Stimulated activated CD8-positive, alpha-beta memory T cell treated with anti-CD3 and anti-CD28 coated beads, Interleukin-2, amount 100 ng/mL, for 1 hour (primary cell): ENCODE measurements at places on chromosomes 7 and 10.

DNA sequence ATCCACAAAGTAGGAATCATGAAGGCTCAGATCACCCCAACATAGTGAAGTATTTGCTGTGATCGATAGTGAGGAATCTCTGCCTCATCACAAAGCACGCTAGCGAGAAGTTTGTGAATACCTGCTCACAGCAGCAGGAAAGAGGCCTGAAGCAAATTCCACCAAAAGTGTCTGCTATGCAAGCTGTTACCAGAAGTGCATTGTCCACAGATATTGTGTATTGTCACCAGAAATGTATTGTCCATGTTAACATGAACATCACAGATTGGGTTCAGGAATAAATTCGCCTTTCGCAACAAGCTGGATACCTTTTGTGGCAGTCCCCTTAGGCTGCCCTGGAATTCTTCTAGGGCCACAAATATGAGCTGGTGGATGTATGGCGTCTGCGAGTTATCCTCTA, 127.9 kb downstream of the MARCHF5 start:
- no peak for DNase-seq

DNA sequence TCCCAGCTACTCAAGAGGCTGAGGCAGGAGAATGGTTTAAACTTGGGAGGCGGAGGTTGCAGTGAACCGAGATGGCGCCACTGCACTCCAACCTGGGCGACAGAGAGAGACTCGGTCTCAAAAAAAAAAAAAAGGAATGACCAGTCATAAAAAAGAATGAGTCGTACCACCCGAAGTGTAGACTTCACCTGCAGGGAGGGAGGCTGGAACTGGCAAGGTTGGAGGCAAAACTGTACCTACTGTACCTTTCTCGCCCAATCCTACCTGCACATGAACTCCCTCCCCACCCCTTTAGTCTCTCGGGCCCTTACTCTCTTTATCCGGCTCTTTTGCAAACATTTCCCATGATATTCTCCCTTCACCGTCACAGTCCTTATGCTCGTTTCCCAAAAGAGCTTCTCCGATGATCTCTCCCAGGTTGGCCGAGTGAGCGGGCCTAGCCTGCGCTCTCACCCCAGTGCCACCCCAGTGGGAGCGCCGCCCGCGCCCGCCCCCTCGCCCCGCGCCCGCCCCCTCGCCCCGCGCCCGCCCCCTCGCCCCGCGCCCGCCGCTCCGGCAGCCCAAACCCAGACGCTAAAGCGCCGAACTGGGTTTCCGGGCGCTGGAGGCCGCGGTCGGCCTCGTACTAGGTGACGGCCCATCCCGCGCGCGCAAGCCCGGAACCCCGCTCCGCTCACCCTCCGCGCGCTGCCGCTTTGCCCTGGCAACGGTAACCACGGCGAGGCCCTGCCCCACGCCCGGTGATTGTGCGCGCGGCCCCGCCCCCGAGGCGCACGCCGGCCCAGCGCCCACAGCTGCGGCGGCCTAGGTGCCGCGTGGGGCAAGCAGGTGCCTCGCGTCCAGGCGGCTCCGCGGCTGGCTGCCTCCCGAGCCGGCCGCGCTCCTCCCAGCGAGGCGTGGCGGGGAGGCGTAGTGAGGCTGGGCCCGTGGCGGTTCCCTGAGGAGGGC, at the start of gene SMKR1:
Gene SMKR1 (plus strand): TSS at position 772 of the 948 bp plus-strand sequence. CDS start 294 bp downstream, outside the sequence.
- DNase-seq: peak; percentile 88

GRCh38 chr7:7351156-7351555, 168.8 kb downstream of the C1GALT1 start:
- no peak for DNase-seq

DNA sequence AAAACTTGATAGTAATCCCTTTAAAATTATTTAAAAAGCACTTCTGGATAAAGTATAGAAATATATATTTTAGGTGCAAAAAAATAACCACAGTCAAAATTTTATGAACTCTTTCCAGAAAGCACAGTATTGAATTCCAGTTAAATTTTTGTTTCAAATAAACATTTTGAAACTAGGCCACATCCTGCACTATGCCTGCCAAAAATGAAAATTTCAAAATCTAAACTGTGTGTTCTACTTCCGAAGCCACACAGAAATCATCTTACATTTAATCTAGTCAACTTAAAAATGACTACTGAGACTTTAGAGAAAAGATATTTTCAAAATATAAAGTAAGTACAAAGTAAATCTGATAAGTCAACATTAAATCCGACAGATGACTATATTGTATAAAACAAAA, 50.0 kb downstream of the MAGI2 start:
- DNase-seq: no peak

- DNase-seq: no peak
Measured at GRCh38 chr10:43118631-43119415, 19.4 kb upstream of the CSGALNACT2 start.

DNA sequence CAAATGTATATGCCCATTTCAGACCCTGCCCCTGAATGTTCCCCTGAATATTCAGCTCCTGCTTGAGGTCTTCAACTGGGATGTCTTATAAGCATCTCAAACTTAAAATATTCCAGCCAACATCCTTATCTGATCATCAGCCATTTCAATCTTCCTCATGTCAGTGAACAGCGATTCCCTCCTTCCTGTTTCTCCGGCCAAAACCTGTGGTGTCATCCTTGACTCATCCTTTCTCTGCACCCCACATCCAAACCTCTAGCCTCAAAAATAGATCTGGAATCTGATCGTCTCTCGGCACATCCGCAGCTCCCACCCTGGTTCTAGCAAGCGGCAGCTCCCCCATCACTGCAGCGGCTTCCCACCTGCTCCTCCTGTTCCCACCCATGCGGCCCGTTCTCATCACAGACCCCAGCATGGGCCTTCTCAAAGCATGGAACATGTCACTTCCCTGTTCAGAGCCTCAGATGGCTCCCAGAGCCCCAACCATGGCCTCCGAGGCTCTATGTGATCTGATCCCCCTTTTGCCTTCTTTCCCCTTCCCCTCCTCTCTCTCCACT, 165.7 kb downstream of the HECW1 start:
- DNase-seq: no peak

GRCh38 chr7:116984511-116984910, 31.2 kb downstream of the ST7 start:
- DNase-seq: no peak
